Activated naive CD8-positive, alpha-beta T cell treated with anti-CD3 and anti-CD28 coated beads for 36 hours (primary cell): ENCODE measurements at places on chromosomes 5 and 9.

GRCh38 chr5:149149942-149150341, 8.6 kb downstream of the ABLIM3 start:
- no peak for DNase-seq

DNA sequence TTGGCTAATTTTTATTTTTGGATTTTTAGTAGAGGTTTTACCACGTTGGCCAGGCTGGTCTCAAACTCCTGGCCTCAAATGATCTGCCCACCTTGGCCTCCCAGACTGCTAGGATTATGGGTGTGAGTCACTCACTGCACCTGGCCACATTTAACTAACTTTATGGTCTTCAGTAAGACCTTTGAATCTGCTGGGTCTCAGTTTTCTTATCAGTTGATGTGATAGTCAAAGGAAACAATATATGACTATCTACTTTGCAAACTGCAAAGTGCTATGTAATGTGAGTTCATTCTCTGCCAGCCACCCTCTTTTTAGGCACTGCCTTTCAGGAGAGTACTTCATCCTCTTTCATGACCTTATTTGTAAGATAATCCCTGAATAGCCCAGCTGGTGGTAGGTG, 474.7 kb downstream of the PDE4D start:
- no peak for DNase-seq

- DNase-seq: no peak
These were observed 73.0 kb upstream of the IL17B start for GRCh38 chr5:149452007-149452664.

DNA sequence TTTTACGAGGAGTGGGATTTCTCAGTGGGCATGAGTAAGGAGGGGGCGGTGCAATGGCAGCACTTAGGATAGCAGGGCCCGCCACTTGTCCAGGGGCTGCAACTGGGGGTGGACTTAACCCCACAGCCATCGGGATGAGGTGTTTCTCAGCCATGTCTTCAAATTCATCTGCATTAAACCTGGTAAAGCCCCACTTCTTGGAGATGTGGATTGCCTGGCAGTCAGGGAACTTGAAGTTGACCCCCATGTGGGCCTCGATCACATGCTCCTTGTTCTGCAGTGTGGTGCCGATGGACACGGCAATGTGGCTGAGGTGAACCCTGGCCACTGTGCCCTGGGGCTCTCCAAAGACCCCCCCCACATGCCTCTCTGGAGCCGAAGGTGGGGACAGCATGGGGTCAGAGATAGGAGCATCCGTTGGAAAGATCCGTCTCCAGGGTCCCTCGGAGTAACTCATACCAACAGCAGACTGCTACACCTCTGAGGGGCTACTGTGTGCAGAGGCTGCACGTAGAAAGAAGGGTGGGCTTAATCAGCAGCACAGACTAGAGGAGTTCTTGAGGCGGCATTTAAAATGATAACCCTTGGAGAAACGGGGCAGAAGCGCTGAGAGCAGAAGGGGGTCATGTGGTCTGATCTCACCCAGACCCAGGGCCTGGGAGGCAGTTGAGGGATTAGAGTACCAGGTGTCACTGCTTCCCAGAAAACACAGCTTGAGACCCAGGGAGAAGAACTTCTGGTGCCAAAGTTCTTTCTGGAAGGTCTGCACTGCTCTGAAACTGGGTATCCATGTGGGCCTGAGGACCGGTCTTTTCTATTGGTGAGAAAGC, 141.4 kb downstream of the MTX3 start:
- no peak for DNase-seq

- DNase-seq: no peak
These were observed 42.7 kb downstream of the ASS1 start for GRCh38 chr9:130487500-130487899.

DNA sequence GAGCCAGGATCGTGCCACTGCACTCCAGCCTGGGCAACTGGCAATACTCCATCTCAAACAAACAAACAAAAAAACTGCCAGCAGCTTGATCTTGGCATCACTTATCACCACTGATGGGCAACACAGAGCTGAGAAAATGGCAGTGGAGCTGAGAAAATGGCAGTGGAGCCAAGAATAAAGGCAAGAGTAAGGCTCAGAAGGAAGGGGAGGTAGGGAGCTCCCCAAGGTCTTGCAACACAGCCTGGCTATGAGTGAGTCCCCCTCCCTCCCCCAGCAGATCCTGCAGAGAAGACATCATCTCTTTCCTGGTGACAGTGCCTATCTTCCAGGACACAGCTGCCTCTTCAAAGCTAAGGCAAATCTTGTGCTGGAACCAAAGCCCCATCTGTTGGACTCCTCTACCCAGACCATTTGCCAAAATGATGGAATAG, 70.3 kb downstream of the UGCG start:
- DNase-seq: no peak

DNA sequence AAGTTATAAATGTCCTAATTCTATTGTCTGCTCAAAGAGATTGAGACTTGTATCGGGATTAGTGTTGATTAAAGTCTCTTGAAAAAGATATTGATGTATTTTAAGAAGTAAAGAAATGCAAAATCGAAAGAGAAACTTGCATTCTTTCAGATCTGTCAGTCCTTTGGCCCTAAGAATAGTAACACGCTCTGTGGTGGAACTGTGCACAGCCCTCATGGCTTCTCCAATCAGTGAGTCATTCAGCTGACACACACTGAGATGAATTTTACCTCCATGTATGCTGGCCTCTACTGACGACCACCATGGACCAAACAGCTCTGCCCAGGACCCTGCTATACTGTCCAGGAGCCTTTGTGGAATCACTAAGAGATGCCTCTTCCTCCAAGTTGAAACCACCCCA, 232.4 kb downstream of the ESM1 start:
- no peak for DNase-seq

DNA sequence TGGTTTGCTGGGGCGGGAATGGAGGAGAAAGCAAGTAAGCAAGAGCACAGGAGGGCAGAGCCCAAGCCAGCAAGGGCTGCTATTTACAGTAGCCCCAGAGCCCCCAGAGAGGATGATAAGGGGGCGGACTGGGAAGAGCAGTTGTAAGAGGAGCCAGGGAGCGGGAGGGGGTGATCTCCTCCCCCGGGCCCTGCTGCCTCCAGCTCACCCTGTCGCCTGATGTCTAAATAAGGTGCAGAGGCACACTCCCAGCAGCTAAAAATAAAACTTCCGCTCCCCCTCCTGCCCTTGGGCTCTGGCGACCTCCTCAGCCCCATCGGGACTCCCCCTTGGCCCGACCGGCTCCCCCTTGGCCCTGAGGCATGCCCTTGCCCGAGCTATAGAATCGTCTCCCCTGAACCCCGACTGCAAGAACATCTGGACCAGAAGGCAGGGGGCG, 14.4 kb upstream of the CCDC69 start:
- DNase-seq: no peak

DNA sequence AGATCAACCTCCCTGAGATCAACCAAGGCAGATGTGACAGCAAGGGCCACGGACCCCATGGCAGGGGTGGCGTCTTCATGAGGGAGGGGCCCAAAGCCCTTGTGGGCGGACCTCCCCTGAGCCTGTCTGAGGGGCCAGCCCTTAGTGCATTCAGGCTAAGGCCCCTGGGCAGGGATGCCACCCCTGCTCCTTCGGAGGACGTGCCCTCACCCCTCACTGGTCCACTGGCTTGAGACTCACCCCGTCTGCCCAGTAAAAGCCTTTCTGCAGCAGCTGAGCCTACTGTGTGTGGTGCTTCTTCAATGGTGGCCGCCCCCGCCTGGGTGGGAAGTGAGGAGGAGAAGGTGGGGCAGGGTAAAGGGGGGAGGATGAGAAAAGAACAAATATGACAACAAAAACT, 8.3 kb downstream of the GPX3 start:
- no peak for DNase-seq

DNA sequence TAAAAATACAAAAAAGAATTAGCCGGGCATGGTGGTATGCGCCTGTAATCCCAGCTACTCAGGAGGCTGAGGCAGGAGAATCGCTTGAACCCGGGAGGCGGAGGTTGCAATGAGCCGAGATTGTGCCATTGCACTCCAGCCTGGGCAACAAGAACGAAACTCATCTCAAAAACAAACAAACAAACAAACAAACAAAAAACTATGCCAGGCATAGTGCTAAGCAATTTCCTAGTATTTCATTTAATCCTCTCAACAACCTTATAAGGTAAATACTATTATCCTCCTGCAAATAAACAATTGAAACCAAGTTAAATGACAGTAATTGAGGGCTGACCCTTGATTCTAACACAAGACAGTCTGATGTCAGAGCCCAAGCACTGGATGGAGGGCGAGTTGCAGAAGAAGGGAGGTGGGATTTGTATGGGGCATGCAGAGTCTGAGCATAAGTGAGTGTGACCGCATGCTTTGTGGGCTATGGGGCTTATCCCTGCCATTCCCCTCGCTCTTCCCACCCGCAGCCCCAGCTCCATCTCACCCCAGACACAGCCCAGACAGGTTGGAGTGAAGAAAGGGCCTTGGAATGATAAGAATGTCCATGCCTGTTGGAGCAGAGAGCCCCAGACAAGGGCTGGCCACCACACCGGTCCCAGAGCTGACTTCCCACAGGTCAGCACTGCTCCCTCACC, 24.3 kb upstream of the RPS14 start:
- no peak for DNase-seq

- DNase-seq: no peak
These were observed 74.1 kb downstream of the STX17 start for GRCh38 chr9:99980598-99980997.
